ENCODE measurements at places on chromosomes 6 and 20.
A peak's percentile ranks its signal among the peaks of the same experiment; 100 is the strongest.

DNA sequence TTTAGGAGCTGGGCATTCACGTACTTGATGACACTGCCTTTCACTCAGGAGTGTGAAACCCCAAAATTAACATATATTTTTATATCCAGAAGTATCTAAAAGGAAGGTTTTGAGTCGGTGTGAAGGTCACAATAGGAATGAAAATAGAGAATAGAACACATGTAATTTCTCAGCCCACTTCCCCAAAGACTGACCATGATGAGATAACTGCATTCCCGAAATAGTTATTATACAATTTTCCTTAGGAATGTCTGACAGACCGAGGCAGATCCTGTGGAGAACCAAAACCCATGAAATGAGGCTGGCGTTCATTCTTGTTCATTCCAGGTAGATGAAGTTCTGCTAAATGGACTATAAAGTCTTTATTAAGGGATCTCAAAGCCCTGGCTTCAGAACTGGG lies 10.3 kb downstream of the NSFL1C start:
- no peak for DNase-seq

DNA sequence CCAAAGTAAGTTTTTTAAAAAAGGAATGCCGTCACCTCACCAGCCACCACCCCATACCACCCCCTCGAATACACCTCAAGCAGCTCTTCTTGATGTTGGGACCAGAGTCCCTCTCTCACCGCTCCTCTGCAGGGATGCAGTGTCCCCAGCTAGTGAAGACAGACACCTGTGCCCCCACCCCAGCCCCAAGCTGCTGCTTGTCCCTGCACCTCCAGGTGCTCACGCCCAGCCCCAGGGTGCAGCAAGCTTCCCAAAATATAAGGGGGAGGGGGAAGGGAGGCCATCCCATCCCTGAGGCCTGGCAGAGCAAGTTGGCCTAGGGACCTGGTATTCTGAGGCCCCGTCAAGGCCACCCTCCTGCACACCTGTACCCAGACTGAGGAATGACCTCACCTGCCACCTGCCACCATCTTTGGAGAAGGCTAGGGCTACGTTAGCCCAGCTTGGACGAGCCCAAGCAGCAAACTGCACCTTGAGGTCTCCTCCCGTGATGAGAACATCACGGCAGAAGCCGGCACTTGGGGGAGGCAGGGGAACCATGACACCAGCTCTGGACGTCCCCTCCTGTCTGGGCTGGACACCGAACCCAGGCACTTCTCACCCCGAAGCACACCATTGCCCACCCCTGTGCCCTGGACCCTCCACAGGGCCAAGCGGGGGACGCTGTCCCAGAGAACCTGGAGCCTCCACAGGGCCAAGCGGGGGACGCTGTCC lies 25.9 kb downstream of the YTHDF1 start:
- no peak for DNase-seq

DNA sequence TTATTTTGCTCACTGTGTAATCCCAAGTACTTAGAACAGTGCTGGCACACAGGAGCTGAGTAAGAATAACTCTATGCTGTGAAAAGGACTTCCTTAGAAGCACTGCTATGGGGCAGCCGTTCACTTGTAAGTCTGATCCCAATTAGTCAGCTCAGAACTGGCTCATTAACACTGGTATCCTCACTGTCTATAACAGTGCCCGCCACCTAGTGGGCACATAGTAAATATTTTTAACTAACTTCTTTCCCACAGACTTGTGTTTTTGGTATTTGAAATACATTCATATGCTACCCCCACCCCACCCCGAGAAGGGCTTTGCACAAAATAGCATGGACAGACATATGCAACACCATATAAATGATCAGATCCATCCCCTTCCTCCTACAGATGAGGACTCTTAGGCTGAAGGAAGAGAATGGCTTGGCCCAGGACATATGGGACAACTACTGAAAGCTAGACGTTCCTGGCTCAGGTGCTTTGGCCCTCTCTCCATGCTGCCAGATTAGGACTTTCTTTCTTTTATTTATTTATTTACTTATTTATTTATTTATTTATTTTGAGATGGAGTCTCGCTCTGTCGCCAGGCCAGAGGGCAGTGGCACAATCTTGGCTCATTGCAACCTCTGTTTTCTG lies 47.1 kb downstream of the DST start:
- DNase-seq = peak; percentile 49

GRCh38 chr6:16752206-16752866 lies 8.9 kb downstream of the ATXN1 start:
- DNase-seq = no peak

All from GM06990 (cell line).